ENCODE measurements at places on chromosomes 5 and 9. TPM values are rescaled to one million over a fixed set of nuclear protein-coding genes. Genes with fewer than 3 reads are reported as not detected.

SLU7 gene
- 64.6 TPM for total RNA-seq

SLC45A2 gene
- not detected for total RNA-seq

IQGAP2 gene
- total RNA-seq: 0.93 TPM

KCNIP1 gene
- not detected for total RNA-seq

RNF183 gene
- not detected for total RNA-seq

GRCh38 chr5:140110646-140110957, 3.3 kb upstream of the PURA start:
- DNase-seq: no peak

- no peak for DNase-seq
Observed at GRCh38 chr5:35880156-35880555, 23.5 kb downstream of the IL7R start.

- DNase-seq: no peak
Observed at GRCh38 chr5:111954516-111955395, 197.8 kb upstream of the NREP start.

- peak; percentile 5 for DNase-seq
Observed at GRCh38 chr9:113042884-113043657, 13.5 kb downstream of the ZFP37 start.

- DNase-seq: no peak
Observed at GRCh38 chr5:58753446-58753845, 170.6 kb downstream of the RAB3C start.

DNA sequence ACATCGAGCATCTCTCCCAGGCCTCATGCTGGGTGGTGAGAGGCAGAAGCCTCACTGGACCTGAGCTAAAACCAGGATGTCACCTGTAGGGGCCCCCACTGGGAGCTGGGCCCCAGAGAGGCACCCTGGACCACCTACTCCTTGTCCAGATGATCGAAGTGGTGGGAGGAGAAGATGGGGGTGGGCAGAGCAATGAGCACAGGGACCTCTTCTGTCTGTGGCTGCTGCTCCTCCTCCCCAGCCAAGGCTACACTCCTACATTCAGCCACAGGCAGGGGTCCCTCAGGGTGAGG, 227.5 kb downstream of the CACNA1B start:
- no peak for DNase-seq

DNA sequence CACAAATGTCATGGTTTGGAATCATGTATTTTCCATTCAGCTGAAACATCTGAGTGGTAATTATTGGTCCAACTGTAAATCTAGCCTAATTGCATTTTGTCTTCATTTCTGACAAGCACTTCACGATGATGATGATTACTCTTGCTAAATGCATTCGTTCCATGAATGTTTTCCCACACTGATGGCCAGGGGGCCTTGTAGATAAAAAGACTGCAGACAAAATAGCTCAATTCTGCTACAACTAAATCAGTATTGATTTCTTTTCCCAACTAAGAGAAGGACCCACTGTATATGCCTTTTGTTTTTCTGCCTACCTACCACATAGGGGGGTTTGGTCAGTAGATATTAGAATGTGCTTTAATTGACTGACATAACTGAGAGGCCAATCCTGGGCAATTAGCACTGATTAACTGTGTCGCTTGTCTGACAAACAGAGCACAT, 1351.3 kb upstream of the NUDT12 start:
- no peak for DNase-seq

GRCh38 chr5:176844706-176845391, 34.5 kb downstream of the UNC5A start:
- peak; percentile 50 for DNase-seq

- DNase-seq: peak; percentile 67
Observed at GRCh38 chr5:76367623-76368371, 35.3 kb upstream of the IQGAP2 start.
